NCI-H2081 treated with DMSO at 0.1 percent for 48 hours (cell line): ENCODE measurements at places on chromosomes 11 and 22.

- DNase-seq, result no peak
Observed at GRCh38 chr22:23117891-23118646, 23.7 kb downstream of the RSPH14 start.

- no peak for DNase-seq
Observed at GRCh38 chr22:47859881-47860525, 1097.6 kb downstream of the TBC1D22A start.

GRCh38 chr22:19764636-19765476 is 4.3 kb downstream of the TBX1 start:
- DNase-seq, result no peak

GRCh38 chr11:75145972-75146519 is 4.9 kb upstream of the SLCO2B1 start:
- DNase-seq, result no peak

DNA sequence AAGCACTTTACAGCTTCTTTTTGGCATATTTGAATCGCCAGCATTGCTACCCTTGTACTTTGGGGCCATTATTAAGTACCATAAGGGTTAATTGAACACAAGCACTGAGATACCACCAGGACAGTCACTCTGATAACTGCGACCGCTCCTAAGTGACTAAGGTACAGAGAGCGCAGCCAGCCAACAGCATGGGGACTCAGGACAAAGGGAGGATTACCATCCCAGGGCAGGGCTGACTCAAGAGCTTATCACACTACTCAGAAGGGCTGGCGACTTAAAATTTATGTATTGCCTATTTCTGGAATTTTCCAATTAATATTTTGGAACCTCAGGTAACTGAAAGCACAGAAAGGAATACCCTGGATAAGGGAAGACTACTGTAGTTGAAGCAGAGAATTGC is 479 bp downstream of the ZNF280A start:
- DNase-seq, result no peak

DNA sequence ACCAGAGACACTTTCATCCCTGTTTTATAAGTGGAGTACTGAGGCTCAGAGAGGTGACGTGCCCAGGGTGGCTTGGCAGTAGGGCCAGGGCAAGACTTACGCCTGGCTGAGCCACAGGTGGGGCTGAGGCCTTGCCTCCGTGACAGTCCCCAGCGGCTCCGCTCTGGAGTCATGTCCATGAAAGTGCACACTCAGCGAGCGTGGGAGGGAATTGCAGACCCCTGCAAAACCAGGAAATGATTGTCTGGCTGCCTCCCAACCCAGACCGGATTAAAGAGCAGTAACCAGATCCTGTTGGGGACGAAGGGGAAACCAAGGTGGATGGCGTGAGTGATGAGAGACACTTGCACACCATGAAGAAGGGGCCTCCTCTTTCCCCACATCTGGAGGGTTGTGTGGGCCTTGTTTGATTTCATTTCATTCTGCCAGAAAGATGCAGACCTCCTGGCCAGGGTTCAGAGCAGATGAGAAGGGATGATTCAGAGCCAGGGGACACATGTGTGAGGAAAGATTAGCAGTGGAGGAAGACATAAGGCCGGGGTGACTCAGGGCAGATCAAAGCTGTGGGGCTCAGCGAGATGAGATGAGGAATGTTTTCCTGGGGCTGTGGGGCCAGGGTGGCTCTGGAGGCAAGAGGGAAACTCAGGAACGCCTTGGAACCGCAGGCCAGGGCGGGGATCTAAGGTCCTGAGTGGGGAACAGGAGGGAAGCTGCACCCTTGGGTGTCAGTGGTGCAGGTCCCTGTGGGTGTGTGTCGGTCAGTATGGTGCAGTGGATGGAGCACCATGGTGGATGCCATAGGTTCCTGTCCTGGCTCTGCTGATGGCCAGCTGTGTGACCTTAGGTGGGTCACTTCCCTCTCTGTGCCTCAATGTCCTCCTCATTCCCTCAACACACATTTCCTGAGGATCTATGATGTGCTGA is 29.9 kb upstream of the LRRC32 start:
- DNase-seq, result no peak

DNA sequence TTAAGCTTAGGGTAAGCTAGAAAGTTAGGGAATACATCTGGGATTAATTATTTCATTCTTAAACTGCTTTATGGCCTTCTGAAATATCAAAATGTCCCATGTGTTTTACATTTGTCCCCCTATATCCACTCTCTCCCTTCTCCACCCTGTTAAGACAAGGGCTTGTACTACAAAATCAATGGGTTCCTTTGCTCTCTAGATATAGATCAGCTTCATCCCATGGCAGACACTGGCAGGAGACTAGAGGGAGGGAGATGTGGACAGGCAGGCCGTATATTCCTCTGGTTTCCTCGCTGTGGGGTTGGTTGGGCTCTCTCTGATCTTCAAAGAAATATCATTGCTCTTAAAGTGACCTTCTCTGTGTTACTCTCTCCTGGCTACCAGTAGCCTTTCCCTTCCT is 1281.0 kb downstream of the LRRC4C start:
- no peak for DNase-seq

DNA sequence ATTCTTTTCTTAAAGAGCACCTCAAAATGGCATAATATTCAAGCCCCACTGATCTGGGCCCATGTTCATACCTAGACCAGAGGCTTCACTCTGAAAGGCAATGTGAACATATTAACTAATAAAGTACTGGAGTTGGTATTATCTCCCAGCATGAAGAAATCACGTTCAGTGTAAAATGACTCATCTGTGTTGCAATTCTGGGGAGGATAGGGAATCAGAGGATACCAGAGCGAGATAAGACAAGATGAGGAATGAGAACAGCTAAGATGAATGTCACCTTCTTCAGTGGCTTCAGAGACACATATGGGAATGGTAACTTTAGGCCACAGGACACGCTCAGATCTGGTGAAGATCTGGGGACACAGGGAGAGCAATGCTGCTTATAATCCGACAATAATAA is 121.1 kb downstream of the NTM start:
- DNase-seq, result no peak
